Inflammatory macrophage treated with lipopolysaccharide for 1 hour (primary cell): ENCODE measurements at places on chromosomes 2 and 18.

GRCh38 chr2:226169751-226170581, 629.7 kb downstream of the IRS1 start:
- no peak for DNase-seq

DNA sequence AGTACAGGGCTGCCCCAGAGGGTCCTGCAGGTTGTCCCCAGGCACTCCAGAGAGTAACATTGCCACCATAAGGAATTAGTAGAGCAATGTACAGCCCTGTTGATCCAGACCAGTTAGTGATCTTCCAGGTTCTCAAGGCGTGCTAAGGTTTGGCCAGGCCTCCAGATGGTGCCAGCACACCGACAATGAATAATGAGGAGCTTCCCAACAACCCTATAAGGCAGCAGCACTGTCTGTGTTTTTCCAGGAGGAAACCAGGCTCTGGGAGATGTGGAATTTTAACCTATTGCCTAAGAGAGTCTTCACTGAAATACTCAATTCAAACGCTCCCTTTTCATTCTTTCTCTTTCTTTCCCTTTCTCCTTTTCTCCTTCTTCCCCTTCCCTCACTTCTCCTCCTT, 122.1 kb downstream of the MGAT5 start:
- no peak for DNase-seq

GRCh38 chr2:12083713-12084419, 337.4 kb downstream of the LPIN1 start:
- peak; percentile 22 for DNase-seq

- DNase-seq: no peak
Measured at GRCh38 chr2:100222844-100223243, 80.5 kb upstream of the AFF3 start.

DNA sequence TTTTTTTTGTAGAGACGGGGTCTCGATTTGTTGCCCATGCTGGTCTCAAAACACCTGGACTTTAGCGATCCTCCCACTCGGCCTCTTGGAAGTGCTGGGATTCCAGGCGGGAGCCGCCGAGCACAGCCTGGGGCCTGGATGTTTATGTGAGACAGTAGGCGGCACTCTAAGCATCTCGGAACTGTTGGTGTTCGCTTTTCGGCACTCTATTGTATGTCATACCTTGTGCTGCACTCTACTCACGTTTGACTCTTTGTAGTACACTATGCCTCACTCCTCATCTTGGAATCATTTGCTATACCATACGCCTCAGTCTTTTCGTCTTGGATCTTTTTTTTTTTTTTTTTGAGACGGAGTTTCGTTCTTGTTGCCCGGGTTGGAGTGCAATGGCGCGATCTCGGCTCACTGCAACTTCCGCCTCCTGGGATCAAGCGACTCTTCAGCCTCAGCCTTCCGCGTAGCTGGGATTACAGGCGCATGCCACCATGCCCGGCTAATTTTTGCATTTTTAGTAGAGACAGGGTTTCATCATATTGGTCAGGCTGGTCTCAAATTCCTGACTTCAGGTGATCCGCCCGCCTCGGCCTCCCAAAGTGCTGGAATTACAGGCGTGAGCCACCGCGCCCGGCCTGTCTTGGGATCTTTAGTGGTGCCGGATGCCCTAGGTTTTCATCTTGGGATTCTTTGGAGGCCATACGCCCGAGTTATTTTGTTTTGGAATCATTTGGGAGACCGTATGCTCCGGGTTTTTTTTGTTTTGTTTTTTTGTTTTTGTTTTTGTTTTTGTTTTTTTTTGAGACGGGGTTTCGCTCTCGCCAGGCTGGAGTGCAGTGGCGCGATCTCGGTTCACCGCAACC, 24.2 kb upstream of the ZDBF2 start:
- DNase-seq: no peak

- peak; percentile 68 for DNase-seq
Measured at GRCh38 chr2:201194097-201194496, 11.2 kb downstream of the CASP10 start.

- DNase-seq: peak; percentile 40
Measured at GRCh38 chr2:85949280-85949679, 60.5 kb upstream of the ST3GAL5 start.

DNA sequence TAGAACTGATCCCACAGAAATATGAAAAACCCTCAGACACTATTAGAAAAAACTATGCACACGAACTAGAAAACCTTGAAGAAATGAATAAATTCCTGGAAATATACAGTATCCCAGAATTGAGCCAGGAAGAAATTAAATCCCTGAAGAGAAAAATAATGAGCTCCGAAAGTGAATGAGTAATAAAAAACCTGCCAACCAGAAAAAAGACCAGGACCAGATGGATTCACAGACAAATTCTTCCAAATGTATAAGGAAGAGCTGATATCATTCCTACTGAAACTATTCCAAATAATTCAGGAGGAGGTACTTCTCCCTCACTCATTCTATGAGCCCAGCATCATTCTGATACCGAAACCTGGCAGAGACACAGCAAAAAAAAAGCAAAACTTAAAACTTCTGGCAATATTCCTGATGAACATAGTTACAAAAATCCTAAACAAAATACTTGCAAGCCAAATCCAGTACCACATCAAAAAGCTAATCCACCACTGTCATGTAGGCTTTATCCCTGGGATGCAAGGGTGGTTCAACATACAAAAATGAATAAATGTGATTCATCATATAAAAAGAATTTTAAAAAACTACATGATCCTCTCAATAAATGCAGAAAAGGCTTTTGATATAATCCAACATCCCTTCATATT, 1397.6 kb upstream of the DDX18 start:
- no peak for DNase-seq

- DNase-seq: no peak
Measured at GRCh38 chr18:46814399-46814798, 57.5 kb upstream of the ST8SIA5 start.

DNA sequence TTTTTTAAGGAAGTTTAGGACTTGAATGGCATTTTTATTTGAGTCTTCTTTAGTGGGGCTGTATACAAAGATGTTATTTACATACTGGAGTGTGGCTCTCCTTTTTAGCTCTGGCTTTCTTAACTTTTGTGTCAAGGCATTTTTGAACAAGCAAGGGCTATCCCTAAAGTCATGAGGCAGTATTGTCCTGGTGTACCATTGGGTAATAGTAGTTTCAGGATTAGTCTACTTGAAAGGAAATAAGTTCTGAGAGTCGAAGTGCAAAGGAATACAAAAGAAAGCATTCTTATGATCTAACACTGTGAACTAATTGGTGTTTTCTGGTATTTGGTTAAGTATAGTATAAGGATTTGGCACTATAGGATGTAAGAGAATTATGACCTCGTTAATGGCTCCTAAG, 1.9 kb upstream of the CYP27A1 start:
- no peak for DNase-seq

GRCh38 chr2:6358985-6359384, 506.7 kb downstream of the CMPK2 start:
- no peak for DNase-seq

GRCh38 chr2:152078662-152079061, 20.2 kb downstream of the CACNB4 start:
- DNase-seq: no peak

- no peak for DNase-seq
Measured at GRCh38 chr2:188388831-188389230, 97.2 kb downstream of the GULP1 start.

DNA sequence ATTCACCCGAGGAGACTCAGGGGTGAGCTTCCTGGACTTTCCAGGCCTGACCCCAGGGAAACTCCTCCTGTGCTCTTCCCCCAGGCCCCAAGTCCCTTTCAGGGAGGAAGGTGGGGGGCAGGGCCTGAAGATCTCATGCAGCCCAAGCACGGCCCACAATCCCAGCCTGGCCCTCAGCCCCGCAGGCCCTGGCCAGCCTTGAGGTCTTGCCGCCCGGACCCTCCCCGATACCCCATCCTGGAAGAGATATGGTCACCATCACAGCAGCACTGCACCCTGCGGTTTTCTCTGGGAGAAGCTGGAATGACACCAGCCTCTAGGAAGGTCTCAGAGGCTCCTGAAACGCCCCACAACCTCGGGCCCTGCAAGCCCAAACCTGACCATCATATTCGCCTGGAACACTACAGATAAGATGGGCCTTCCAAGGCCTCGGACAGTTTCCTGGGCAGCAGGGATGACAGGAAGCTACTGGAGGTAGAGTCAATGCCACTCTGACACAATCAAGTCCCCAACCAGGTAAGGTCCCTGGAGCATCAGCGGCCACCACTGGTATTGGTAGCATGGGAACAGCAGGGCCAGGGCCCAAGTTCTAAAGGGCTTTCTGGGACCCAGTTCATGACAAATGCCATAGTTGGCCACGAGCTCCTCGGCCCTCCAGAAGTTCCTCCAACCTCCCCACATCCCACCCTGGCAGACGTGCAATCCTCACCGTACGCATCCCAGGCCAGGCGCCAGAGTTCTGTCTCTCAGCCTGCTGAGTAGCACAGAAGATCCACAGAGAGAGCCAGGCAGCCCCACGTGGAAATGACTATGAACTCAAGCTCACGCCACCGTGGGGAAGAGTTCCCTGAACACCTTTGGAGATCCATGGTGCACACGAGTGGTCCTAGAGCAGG, 8.6 kb downstream of the SDC1 start:
- no peak for DNase-seq
